A549 treated with DMSO at 1 μM for 4 hours (cell line): ENCODE measurements at places on chromosomes 5 and 9. TPM values are rescaled to one million over a fixed set of nuclear protein-coding genes. Genes with fewer than 3 reads are reported as not detected.

The KIF27 gene
- total RNA-seq, result 1.1 to 1.8 TPM (median 1.4 TPM) in 5 replicates

The PDE8B gene
- total RNA-seq, result 1.1 to 1.6 TPM (median 1.3 TPM) in 5 replicates

The CBY3 gene
- not detected in 5 replicates for total RNA-seq

The MLANA gene
- not detected in 5 replicates for total RNA-seq

The SNAPC4 gene
- 11.7 to 14.7 TPM (median 12.9 TPM) in 5 replicates for total RNA-seq

The ZBTB6 gene
- total RNA-seq, result 5.6 to 7.2 TPM (median 6.5 TPM) in 5 replicates

The SPATA24 gene
- total RNA-seq, result 4.4 to 6.3 TPM (median 5.4 TPM) in 5 replicates

The WWC1 gene
- 77.3 to 112 TPM (median 95.8 TPM) in 5 replicates for total RNA-seq

The SPIN1 gene
- total RNA-seq, result 37.5 to 46.4 TPM (median 44.5 TPM) in 5 replicates

The PCDHB10 gene
- 0.04 to 0.06 TPM (median 0.05 TPM) in 3 of 5 replicates, not detected in the others for total RNA-seq

The JAKMIP2 gene
- total RNA-seq, result not detected in 5 replicates

The SH3RF2 gene
- 2.5 to 3.7 TPM (median 3.3 TPM) in 5 replicates for total RNA-seq

The ARL14EPL gene
- 0.09 to 0.54 TPM (median 0.29 TPM) in 4 of 5 replicates, not detected in the other for total RNA-seq

The TMEM252 gene
- total RNA-seq, result not detected in 5 replicates

The SMC5 gene
- total RNA-seq, result 10.9 to 19.5 TPM (median 17.1 TPM) in 5 replicates

The MARCOL gene
- total RNA-seq, result not detected in 5 replicates

The OBP2B gene
- total RNA-seq, result not detected in 5 replicates

The STING1 gene
- total RNA-seq, result 0.73 to 1.3 TPM (median 1.00 TPM) in 5 replicates

The SLC6A19 gene
- not detected in 5 replicates for total RNA-seq
